ENCODE measurements at places on chromosomes 3 and 15.

GRCh38 chr3:12270976-12271375, 17.9 kb upstream of the PPARG start:
- DNase-seq = no peak

DNA sequence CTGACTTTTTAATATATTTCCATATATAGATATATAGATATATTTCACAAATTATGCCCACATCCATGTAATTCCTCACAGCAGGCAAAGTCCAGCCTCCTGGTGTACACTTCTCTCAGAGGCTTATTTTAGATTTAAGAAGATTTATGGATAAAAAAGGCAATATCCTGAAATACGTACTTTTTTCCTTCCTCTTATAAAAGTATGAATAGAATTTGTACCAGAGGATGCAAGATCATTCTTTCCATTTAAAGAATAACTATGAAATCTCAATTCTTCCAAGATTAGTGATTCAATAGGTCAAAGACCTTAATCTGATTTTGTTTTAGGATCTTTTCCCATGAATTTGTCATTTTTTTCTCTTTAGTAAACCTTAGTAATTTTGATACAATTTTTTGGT, 597.9 kb upstream of the TBL1XR1 start:
- no peak for DNase-seq

DNA sequence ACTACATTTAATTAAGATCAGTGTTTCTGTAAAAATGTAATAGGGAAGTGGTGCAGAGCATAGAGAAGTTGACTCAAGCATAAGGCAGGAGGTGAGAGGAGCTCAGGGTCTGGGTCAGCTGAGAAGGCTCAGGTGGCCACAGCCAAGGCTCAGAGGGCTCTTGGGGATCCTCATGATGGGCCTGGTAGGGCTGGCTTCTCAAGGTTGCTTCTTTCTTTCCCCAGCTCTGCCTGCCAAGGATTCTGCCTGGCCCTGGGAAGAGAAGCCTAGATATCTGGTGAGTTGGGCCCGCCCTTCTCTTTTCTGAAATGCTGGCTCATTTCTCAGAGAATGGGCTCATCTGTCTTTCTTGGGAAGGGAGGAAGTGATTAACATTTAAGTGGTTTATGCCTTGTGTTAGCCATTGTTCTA, 6.5 kb downstream of the ZNF589 start:
- DNase-seq = no peak

- peak; percentile 5 for DNase-seq
These were observed 229.1 kb downstream of the CHST2 start for GRCh38 chr3:143348486-143349327.

DNA sequence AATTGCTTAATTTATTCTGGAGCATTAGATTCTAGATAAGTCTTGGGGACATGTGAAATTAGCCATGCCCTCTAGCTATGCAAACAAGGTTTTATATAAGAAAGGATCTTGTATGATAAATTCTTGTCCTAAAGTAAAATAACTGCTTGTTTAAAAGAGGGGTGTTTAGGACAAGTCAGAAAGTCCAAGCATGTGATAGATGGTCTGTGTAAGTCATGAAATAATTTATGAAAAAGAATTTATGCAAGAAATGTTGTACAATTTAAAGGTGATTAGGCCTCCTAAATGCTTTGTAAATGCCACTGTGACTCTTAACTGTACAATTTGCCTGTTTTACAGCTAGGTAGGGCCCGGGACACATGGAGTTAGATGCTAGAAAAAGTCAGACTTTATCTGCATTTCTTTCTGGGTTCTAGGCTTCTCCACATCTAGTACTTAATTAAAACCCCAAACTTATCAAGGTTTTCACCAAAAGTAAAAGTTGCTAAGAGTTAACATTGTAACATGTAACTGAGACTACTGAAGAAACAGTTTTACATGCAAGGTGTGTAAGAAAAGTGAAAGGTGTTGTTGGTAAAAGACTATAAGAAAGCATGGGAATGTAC, 13.2 kb downstream of the LINS1 start:
- no peak for DNase-seq

GRCh38 chr3:180433152-180433551, 168.8 kb upstream of the TTC14 start:
- DNase-seq = no peak

- DNase-seq = no peak
These were observed 253.7 kb upstream of the TGFBR2 start for GRCh38 chr3:30352410-30353318.

DNA sequence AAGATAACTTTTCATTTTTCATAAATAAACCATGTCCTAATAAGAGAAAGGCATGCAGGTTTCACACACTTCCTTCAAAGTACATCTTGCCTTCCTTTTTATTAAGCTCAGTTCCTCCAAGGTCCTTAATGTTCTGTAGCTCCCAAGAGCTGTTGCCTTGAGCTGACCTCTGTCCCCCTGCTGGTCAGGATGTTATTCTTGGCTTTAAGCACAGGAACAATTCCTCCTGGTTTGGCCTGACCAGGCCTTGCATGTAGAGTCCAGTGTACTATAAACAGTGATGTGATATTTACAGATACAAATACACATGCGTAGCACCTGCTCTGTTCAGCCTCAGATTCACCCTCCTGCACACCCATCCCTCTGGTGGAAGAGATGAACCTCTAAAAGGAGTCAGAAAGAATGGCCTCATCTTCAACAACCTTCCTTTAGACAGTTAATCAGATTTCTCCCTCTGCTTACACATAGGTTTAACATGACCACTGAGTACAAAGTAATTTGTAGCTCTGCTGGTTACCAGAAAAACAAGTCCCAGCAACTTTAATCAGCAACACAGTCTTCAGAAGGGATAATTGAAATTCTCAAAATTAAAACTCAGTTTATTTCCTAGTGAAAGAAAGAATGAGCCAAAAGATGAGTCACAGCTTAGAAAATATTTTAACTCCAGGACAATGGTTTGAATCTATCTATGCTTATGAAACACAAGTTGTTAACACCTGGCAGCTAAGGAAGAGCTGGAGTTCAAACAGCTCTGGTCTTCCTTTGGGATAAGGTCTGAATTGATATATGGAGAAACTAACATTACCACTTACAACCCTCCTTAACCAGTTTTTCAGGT, 46.5 kb downstream of the PTPN9 start:
- peak; percentile 13 for DNase-seq

- DNase-seq = peak; percentile 56
These were observed 164.0 kb downstream of the IL20RB start for GRCh38 chr3:137121704-137122314.

DNA sequence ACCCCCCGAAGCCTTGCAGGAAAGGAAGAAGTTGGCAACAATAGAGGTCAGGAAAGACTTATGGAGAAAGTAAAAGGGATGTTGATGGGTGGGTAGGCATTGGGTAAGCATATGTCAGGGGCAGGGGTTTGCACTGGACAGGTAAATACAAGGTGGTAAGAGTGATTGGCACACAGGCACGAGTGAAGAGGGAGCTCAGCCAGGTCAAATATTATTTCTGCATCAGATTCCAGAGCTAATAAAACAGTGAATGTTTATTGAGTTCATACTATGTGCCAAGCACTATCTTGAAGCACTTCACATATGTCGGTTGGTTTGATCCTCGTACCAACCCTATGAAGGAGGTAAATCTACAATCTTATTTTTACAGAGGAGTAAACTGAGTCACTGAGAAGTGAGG, 6.6 kb downstream of the CLSTN2 start:
- no peak for DNase-seq

DNA sequence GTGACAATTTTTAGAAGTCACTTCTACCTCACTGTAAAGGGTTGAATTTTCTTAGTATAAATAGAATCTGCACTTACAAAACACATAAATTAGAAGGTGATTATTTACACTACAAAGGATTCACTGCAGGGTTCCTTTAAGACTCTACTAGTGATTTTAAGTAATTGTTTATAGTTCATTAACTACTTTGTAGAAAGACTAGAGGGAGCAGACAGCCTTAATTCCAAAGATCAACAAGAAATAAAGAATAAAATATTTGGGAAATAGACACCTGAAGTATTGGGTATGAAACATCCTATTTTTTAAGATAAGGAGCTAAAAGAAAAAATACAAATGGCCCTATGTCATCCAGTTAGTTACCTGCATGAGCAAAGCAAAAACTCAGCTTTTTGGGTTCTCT, 360.5 kb upstream of the ALCAM start:
- DNase-seq = no peak

GRCh38 chr3:99702953-99703943, 64.9 kb downstream of the COL8A1 start:
- DNase-seq = no peak

DNA sequence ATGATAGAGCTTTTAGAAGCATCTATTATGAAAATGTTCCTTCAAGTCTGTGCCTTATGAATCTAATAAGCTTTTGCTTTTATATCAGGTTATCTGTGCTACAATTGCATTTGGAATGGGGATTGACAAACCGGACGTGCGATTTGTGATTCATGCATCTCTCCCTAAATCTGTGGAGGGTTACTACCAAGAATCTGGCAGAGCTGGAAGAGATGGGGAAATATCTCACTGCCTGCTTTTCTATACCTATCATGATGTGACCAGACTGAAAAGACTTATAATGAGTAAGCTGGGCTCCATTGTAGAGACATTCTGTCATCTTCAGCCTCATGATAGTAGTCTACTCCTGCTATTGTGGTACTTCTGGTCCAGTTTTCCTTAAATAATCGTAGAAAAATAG, 73.4 kb downstream of the BLM start:
- no peak for DNase-seq

- peak; percentile 86 for DNase-seq
These were observed 50.3 kb downstream of the SPATA12 start for GRCh38 chr3:57110798-57111197.

DNA sequence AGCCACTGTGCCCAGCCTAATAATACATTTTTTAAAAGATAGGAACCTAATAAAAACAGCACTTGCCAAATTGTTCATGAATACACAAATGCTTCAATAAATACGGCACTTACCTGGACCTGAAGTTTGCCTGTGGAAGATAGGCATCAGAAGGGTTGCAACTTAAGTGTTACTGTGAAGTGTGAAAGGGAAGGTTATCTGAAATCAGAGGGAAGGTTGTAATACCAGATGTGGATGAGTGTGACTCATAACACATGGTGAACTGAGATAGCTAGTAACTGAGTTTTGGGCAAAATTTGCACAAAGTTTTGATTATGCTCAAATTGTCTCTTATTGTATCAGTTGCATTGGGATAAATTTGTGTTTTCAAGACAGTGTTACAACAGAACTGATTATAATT, 68.0 kb downstream of the ATP11B start:
- no peak for DNase-seq

- DNase-seq = no peak
These were observed 1345.6 kb downstream of the NSUN3 start for GRCh38 chr3:95408464-95408862.

DNA sequence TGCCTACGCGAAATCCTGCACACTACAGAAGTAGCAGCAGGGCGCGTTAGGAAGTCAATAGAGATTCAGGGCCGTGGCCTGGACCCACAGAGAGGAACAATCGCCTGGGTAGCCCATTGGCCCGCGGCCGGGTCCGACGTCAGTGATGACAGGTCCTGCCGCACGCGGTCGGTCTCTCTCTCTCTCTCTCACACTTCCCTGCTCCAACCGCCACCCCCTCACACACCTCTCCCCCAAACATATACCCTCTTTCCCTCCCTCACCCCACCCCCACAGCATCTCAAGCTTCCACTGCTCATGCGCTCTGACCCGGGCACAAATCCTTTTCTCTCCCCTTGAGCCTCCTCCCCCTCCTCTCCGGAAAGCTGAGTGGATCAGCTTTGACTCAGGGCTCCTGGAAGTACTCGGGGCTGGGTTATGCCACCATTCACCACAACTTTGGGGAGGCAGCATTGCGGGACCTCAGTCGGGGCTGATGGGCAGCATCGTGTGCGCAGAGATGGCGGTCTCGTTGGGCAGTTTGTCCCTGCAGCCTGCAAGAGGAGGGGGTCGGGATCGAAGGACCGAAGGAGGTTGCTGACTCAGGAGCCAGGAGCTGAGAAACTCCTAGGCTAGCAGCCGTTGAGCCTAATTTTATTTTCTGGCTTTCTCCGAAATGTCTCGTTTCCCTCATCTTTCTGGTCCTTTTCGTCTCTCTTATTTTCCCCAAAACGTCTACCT, 9.0 kb downstream of the ZIC4 start:
- no peak for DNase-seq

- no peak for DNase-seq
These were observed 16.3 kb downstream of the RPS27L start for GRCh38 chr15:63140936-63141335.
